ENCODE measurements at places on chromosomes 6 and 20.

DNA sequence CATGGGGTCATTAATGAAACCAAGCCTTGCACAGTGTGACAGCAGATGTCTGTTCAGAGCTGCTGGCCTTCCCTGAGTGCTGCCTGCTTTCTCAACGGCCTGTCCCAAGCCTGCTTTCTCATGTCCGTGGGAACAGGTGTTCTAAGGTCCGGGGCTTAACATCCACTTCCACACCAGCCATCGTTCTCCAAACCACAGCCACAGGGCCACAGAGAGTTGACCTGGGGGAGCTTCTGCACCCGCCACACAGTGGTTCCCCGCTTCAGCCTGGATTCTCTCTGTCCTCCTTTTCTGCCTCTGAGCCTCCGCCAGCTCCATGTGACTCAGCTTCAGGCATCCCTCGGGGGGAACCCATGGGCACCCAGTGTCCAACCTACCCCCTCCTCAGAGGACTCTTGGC lies 26.9 kb upstream of the PPP1R3G start:
- no peak for DNase-seq

DNA sequence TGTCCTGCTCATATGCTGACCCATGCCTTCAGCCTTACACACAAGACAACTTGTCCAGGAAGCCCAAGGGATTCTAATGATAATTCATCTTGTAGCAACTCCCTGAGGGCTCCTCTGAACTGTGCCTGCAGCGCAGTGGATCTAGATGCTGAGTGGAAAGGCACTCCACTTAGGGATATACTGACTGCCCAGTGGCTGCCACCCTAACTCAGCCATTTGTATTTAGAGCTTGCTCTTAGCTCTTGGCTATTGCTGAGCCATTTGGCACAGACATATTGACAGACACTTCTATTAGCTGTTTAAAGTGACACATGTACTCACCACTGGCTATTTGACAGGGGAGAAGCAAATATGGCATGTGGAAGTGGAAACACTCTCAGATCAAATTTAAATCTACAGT lies 278.3 kb upstream of the SGK1 start:
- no peak for DNase-seq

GRCh38 chr6:159913862-159914564 lies 23.2 kb downstream of the MAS1 start:
- DNase-seq = no peak

DNA sequence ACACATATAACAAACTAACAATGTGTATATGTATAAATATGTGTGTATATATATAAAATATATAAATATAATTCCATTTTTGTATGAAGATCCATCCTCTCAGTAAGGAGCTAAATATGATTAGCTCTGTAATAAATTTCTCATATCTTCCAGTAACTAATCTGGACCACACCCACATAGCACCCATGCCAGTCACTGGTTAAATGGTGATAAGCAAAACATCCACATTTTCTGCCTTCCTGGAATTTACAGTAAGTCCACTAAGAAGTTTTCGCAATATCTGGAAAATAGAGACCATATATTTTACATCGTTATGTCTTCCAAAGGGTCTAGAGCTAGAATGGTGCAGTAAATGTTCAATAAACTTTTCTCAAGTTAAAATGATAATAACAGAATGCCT lies 151.5 kb upstream of the STMND1 start:
- no peak for DNase-seq

- no peak for DNase-seq
Observed at GRCh38 chr6:18206591-18206990, 51.4 kb downstream of the KDM1B start.
